ENCODE measurements at places on chromosomes 3 and 15. TPM values are rescaled to one million over a fixed set of nuclear protein-coding genes. Genes with fewer than 3 reads are reported as not detected.

DNA sequence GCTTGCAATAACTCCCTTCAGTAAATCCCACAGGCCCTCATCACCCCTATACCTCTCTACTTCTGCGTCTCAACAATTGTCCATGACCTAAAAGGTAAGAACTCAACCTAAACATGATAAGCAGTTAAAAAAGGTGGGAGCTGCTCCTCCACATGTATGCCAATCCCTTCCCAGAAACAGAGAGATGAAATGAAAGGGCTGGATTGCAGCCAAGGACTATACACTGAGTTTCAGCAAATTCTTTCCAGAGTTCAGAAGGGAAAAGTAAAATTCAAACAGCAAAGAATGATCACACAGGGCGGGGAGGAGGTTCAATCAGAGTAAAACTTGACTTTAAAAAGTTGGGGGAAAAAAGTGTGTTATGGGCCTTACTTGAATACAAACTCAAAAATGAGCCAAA, 27.5 kb downstream of the PLOD2 start:
- no peak for DNase-seq

GRCh38 chr3:159260049-159260662, 458.3 kb downstream of the MFSD1 start:
- DNase-seq, result peak; percentile 74

DNA sequence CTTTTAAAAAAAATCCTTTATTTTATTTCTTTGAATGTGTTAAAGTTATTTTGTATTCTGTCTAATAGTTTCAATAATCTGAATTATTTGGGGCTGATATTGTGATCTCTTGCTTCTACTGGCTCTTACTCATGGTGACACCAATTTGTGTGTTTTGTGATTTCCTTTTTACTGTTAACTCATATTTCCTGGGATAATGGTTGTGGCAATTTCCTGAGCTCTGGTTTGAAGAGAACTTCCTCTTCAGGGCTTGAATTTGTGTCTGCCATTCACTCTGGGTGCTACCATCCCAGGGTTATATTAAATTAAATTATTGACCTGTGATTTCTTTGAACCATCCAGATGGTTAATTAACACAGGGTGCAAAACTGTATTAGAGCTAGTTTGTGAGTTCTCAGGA, 60.4 kb upstream of the RNF7 start:
- no peak for DNase-seq

The SCAANT1 gene
- not detected for total RNA-seq

DNA sequence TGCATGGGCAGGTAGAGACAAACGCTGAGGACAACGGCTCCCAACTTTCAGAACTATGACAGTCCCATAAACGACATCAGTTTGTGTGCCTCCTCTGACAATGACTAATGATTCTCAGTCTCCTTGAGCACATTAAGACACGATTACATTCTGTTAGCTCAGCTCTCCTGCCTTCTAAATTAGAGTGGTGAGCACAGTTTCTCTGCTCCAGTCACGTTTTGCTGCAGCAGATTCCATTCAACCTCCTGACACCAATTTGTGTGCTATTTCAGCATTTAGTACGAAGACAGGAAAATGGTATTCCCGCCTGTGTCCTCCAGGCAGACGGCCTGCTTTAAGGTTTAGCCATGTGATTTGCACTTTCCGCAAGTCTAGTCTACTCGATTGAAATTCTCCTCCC, 458.4 kb upstream of the CFAP20DC start:
- no peak for DNase-seq

- DNase-seq, result peak; percentile 85
Measured at GRCh38 chr3:100402256-100402655, 917 bp downstream of the LNP1 start.

The ASB14 gene
- total RNA-seq, result not detected

GRCh38 chr3:86951322-86951721, 39.6 kb downstream of the VGLL3 start:
- DNase-seq, result peak; percentile 62

The FAM227B gene
- 7.0 TPM for total RNA-seq

The MED12L gene
- 0.34 TPM for total RNA-seq

The RAD51 gene
- total RNA-seq, result 15.9 TPM

DNA sequence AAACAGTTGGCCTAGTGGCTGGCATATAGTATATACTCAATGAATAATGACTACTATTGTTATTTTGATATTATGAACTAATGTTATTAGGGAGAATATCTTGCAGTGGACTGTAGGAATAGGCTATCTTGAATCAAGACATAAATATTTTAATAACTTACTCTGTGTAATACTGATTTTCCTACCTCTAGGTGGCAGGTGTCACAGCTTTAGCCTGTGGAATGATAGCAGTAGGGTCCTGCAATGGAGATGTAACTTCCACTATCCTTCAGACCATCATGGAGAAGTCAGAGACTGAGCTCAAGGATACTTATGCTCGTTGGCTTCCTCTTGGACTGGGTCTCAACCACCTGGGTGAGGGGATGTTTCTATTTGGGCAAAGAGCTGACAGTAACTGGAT, 6.5 kb downstream of the PSMD2 start:
- peak; percentile 23 for DNase-seq

DNA sequence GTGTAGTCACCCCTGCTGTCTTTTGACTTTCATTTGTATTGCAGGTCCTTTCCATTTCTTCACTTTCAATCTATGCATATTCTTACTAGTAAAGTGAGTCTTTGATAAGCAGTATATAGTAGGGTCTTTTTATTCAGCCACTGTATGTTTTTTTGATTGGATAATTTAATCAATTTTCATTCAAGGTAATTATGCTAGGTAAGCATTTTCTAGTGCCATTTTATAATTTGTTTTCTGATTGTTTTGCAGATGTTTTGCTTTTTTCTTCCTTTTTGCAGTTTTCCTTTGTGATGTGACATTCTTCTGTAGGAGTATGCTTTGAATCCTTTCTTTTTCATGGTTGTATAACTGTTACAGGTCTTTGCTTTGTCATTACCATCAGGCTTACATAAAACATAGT, 504.3 kb upstream of the GBE1 start:
- DNase-seq, result no peak

GRCh38 chr3:57130571-57131209, 34.5 kb downstream of the IL17RD start:
- DNase-seq, result no peak

The IMPG2 gene
- 0.05 TPM for total RNA-seq

- no peak for DNase-seq
Measured at GRCh38 chr15:32718821-32719716, 1.3 kb downstream of the GREM1 start.

DNA sequence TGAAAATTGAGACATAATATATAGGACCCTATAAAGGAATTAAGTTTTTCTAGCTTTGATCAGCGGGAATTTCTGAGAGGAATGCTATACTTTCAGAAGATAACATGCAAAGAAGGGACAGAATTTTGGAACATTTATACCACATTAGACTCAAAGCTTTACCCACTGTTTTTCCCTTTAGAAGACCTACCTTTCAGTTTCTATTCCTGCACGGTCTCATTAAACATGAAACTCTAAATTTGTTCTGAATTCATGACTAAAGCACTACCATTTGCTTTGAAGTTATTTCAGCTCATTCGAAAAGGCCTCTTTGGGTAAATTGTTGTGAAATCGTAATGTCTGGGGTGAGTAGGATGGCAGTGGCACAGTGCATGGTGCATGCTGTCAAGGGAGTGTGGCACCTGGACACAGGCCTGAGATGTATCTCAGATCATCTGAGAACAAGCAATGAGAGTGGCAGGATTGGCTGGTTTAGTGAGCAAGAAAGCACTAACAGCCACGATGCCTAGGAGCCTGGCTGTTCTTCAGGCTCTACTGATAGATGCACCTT, 42.5 kb downstream of the CHCHD4 start:
- DNase-seq, result no peak

All from HFFc6 (cell line).